Left ventricle myocardium inferior (tissue), 1 donor: ENCODE measurements at places on chromosomes 7 and 10.

GRCh38 chr7:76246804-76247389 is 45.2 kb downstream of the SRRM3 start:
- H3K27ac ChIP-seq = no peak overlapping the region
- peaks cover 43% of the 10 kb centered on the region for H3K27me3 ChIP-seq
- H3K36me3 ChIP-seq = no peaks in the 10 kb centered on the region
- DNase-seq = no peak
- no peak overlapping the region for H3K4me3 ChIP-seq

DNA sequence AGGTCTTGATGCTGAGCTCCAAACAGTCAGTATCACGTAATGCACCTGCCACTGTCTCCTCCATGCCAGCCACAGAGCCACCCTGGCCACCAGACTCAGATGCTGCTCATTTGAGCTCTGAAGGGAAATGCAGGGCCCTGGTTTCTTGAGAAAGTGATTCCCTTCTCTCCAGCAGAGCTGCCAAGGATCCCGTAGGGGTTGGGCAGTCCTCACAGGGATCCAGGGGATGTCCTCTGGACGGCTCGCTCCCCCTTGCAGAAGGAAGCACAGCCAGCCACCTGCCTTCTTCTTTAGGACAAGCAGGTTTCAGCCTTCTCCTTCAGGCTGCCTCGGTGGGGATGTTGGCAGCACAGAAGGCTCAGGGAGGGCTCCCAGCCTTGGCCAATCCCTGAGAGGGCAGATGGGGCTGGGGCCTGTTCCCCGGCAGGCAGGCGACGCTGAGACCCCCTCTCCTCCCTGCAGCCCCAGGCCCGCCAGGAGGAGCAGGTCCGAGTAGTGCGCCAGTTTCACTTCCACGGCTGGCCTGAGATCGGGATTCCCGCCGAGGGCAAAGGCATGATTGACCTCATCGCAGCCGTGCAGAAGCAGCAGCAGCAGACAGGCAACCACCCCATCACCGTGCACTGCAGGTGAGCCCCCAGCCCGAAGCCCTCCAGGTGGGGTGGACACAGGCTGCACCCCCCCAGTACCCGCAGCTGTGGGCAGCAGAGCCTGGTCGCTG is 48.9 kb downstream of the MKI67 start:
- no peaks in the 10 kb centered on the region for H3K27me3 ChIP-seq
- H3K4me1 ChIP-seq = no peaks in the 10 kb centered on the region
- H3K4me3 ChIP-seq = no peak overlapping the region
- no peak for DNase-seq
- no peak overlapping the region for H3K27ac ChIP-seq

DNA sequence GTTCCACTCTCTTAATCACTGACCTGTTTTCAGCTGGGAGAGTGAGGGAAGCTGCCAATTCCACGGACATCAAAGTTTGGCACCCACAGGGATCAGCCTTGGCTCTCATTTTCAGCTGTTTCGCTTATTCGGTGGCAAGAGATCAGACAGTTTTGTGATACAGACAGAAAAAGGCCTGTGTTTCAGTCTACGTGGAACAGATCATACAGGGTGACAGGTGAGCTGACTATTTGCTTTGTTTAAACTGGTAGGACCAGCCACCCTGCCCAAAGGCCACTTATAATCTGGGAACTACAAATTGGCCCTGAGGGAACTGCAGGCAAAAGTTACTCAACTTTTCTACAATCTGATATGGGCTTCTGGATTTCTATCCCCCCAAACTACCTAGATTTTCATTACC is 128.6 kb downstream of the ZNF467 start:
- DNase-seq = no peak
- no peak overlapping the region for H3K4me3 ChIP-seq
- H3K36me3 ChIP-seq = no peaks in the 10 kb centered on the region
- H3K4me1 ChIP-seq = no peaks in the 10 kb centered on the region
- no peak overlapping the region for H3K27ac ChIP-seq
- H3K27me3 ChIP-seq = peaks cover 5% of the 10 kb centered on the region

- no peaks in the 10 kb centered on the region for H3K36me3 ChIP-seq
- peaks cover 65% of the 10 kb centered on the region for H3K4me1 ChIP-seq
- H3K27ac ChIP-seq = peak overlapping the region; percentile 39
- H3K4me3 ChIP-seq = no peak overlapping the region
These were observed 48.9 kb downstream of the PARD3 start for GRCh38 chr10:34766266-34766600.

DNA sequence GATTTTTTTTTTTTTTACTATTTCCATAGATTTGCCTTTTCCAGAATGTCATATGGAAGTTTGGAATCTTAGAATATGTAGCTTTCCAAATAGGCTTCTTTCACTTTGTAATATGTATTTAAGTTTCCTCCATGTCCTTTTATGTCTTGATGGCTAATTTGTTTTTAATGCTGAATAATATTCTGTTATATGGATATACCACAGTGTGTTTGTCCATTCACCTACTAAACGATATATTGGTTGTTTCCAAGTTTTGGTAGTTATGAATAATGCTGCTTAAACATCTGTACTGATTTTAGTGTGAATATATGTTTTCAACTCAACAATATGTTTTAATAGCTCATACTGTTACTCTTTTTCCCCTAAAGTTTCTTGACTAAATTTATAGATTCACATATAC is 669.8 kb upstream of the PCDH15 start:
- DNase-seq = no peak
- H3K27me3 ChIP-seq = no peaks in the 10 kb centered on the region
- H3K4me3 ChIP-seq = no peak overlapping the region

DNA sequence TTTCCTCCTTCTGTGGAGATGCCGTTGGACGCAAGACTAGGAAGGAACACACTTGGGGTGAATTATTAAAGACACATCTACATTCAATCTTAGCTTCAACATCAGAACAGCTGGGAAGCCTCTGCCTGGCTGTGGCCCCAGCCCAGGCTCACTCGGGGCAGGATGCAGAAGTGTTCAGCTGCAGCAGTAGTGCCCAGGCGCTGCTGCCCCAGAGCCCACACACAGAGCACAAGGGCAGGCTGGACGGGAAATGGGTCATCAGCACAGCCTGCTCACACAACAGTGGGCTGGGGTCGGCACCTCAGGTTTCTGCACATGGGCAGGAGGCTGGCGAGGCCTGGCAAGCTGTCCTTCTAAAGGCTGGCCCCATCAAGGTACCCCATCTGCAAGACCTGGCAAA is 42.5 kb downstream of the NOD1 start:
- no peaks in the 10 kb centered on the region for H3K27me3 ChIP-seq
- no peak overlapping the region for H3K27ac ChIP-seq
- no peak for DNase-seq
- no peak overlapping the region for H3K4me3 ChIP-seq
- H3K4me1 ChIP-seq = peaks cover 42% of the 10 kb centered on the region
- peaks cover 69% of the 10 kb centered on the region for H3K36me3 ChIP-seq

- peak overlapping the region; percentile 93 for H3K27ac ChIP-seq
- H3K4me3 ChIP-seq = no peak overlapping the region
- H3K36me3 ChIP-seq = peaks cover 7% of the 10 kb centered on the region
These were observed 135.0 kb downstream of the GRK5 start for GRCh38 chr10:119342335-119342734.

DNA sequence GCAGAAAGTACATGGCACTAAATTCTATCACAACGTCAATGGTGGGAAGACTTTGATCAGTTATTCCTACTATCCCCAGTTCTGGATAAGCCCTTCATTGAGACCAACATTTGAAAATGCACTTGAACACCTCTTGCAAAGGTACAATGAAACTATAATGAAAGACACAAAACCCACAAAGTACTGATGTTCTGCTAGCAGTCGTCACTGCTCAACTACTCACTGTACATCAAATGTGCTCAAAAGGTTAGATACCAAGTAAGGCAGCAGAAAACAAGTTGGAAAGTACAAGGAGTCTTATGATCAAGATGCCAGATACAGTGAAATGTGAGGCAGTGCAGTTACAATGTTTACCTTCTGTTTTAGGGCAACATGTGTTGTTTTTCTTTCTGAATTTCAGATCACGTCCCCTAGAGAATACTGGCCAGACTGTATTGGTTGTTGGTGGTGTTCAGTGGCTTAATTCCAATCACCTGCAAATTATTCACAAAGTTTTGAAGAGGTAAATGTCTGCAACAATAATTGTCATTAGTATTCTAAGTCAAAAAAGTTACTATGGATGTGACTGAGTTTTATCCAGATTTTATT is 62.4 kb upstream of the WNT16 start:
- peaks cover 42% of the 10 kb centered on the region for H3K36me3 ChIP-seq
- no peaks in the 10 kb centered on the region for H3K4me1 ChIP-seq
- no peak for DNase-seq
- no peak overlapping the region for H3K27ac ChIP-seq

GRCh38 chr7:20238754-20239324 is 21.7 kb upstream of the MACC1 start:
- DNase-seq = no peak
- H3K27me3 ChIP-seq = no peaks in the 10 kb centered on the region
- H3K4me3 ChIP-seq = no peak overlapping the region
- no peaks in the 10 kb centered on the region for H3K36me3 ChIP-seq
- no peak overlapping the region for H3K27ac ChIP-seq
- H3K4me1 ChIP-seq = no peaks in the 10 kb centered on the region

GRCh38 chr10:124469956-124470484 is 8.4 kb downstream of the LHPP start:
- DNase-seq = no peak
- H3K27me3 ChIP-seq = no peaks in the 10 kb centered on the region
- H3K4me3 ChIP-seq = no peak overlapping the region
- no peaks in the 10 kb centered on the region for H3K36me3 ChIP-seq
- peaks cover 11% of the 10 kb centered on the region for H3K4me1 ChIP-seq

DNA sequence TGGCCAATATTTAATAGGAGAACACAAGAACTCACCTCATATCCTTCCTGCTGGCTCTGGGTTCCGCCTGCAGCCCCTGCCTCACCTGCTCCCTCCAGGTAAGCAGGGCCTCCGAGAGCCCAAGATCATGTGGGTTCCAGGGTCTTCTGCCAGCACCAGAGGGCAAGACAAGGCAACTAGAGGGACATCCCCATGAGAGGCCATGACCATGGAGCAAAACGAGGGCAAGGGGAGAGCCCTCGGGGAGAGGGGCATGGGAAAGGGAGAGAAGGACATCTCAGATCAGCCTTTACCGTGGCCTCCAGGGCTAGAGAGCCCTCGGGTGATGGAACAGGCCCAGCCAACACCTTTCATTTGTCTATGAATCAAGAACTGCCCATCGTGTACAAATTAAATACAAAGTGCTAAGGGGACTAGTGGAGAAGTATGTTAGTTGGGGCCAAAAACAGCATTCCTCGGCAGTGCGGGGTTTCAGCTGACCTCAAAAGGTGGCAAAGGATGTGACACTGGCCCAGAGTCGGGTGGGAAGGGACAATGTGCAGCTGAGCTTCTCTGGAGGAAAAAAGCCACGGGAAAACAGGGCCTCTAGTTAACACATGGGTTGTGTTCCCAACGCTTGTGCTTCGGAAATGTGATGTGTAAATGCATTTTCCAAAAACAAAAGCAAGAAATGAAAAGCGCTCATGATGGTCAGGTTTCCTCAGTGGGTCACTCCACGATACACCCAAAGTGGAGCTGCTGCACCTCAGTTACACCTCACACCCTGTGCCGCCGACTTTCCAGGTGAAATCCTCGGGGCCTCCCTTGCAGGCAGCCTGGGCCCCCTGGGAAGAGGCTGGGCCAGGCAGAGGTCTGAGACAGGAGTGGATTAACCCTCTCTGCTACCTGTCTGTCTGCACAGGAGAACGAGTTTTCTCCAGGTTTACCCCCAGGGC is 2.0 kb downstream of the AOC1 start:
- H3K36me3 ChIP-seq = no peaks in the 10 kb centered on the region
- no peak overlapping the region for H3K4me3 ChIP-seq
- no peaks in the 10 kb centered on the region for H3K4me1 ChIP-seq
- peaks cover 57% of the 10 kb centered on the region for H3K27me3 ChIP-seq
